G401 (cell line): ENCODE measurements at places on chromosomes 4 and X.

DNA sequence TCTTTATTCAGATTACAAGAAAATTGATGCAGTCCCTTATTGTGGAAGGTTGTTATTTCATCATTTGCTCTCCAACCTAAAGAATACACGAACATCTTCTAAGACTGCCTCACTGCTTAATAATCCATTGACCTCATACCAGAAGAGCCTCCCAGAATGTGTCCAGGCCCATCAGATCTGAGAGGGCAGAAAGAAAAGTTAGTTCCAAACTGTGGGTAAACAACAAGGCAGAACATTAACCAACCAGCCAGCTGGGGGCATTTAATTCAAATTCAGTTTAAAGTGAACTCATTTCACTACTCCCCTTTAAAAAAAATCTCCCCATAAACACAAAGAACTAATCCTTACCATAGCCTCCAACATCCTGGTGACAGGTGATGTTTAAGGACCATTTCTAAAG, 13.8 kb downstream of the GPC4 start:
- no peak for DNase-seq

GRCh38 chr4:36771411-36772153, 473.0 kb upstream of the NWD2 start:
- DNase-seq, result no peak

DNA sequence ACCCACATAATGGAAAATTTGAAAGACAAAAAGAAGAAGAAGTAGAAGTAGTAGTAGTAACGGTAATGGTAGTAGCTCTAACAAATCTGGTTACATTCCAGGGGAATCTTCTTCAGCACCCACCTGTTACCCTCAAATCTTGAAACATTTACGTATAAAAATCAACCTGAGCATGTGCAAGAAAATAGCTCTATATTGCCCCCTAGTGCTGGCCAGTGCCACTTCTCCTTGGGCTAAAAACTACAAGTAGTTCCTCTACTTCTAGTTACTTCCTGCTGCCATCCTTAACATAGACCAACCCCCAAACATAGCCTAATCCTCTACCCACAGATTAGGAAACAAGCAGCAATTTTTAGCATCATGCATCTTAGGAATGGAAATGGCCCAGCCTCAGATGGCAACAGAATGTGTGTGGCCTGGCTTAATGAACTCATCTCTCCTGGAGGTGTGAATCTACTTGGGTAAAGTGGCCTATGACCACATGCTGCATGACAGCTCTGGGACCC, 3.1 kb downstream of the PDGFC start:
- peak; percentile 38 for DNase-seq

GRCh38 chrX:30910124-30910860, 21.2 kb upstream of the TAB3 start:
- no peak for DNase-seq

DNA sequence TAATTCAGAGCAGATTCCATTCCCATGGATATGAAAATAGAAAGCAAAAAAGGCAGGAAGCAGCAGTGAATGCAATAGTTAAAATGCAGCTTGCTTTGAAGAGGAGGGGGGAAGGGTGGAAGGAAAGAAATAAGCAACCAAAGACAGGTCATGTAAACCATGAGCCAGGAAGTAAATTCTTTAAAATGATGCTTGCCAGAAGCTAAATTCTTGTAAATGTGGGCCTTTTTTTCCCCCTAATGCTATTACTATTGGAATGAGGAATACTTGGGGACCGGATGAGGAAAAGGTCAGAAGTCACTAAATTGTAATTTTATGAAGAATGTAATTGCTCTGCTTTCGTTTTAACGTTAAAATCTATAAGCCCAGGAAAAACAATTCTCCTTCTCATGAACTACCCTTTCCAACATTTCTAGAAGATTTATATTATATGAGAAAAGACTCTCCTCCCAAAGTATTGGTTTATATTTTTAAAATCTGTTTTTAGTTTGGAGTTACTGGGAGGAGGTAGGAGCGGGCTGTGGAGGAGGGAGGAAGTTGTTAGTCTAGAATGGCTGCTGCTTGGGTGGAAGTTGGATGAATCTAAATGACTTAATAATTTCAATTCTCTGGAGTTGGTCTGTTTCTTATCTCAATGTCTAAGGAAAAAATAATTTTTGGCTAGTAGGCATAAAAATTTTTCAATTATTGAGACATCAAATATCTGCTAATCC, 77.6 kb upstream of the PCDH18 start:
- DNase-seq, result no peak
